SW480 (cell line): ENCODE measurements at places on chromosomes 1 and 21.
A peak's percentile ranks its signal among the peaks of the same experiment; 100 is the strongest.

DNA sequence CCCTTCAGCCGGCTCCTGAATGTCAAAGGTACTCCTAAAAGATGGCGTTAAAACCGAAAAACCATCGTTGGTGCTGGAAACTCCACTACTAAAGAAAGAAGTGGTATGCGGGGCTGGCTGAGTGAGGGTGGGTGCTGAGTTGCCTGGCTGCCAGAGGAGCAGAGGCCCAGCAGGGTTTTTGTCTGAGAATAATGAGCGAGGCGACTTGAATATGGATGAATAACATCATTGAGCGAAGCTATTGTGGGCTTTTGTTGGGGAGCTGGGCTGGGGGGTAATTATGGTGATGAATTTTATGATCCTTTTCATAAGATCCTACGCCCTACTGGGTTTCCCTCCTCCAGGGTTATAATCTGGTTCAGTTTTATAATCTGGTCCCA, 2.0 kb downstream of the PDPN start:
- no peak for DNase-seq

DNA sequence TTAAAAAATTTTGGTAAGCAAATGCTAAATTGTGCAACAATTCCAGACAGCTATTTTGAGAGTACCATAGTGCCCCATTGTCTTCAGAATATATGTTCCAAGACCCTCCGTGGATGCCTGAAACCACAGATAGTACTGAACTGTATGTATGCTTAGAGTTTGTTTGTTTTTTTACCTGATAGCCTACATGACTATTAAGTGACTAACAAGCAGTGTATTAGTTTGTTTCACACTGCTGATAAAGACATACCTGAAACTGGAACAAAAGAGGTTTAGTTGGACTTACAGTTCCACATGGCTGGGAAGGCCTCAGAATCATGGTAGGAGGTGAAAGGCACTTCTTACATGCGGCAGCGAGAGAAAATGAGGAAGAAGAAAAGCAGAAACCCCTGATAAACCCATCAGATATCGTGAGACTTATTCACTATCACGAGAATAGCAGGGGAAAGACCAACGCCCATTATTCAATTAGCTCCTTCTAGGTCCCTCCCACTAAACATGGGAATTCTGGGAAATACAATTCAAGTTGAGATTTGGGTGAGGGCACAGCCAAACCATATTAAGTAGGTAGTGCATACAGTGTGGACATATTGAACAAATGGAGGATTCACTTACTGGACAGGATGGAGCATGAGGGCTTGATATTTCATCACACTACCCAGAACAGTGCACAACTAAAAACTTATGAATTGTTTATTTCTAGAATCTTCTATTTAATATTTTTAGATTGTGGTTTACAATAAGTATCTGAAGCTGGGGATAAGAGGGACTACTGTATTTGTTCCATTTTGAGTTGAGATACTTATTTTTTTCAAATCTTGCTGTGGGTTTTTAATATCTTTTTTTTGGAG, 78.5 kb downstream of the LHX9 start:
- no peak for DNase-seq

- no peak for DNase-seq
These were observed 206.3 kb downstream of the SIPA1L2 start for GRCh38 chr1:232423591-232423990.

GRCh38 chr1:86849756-86850155, 64.2 kb downstream of the SELENOF start:
- no peak for DNase-seq

DNA sequence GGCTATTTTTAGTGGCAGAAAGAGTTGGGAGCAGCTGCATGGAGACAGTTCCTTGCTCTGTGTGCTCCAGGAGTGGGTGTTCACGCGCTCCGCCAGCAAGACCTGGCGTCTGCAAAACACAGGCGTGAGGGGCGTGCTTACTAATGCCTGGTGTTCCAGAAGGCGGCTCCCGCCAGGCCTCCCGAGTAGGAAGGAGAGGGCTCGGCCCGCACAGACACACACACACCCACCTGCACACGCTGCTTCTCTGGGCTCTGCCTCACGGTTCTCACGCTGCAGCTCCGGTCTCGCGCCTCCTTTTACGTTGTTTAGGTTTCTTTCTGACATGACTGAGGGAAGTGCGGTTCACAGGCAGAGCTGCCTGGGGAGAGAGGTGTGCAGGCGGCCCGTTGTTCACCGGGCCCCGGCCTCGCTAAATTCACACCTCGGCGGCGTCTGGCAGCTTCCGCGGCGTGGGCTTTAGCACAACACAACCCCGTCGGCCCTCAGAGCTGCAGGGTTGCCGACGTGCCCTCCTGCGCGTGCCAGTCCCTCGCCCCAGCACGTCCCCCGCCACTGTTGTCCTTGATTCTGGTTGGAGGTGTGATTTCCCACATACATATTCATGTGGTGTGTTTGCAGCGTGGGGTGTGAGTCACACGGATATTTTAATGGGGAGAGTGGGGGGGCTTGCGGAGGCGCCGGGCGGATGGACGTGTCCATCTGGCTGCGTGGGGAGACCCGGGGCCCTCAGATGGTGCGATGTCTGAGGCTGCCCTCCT, 77.0 kb downstream of the SKI start:
- no peak for DNase-seq

GRCh38 chr1:153488731-153489130, 28.3 kb upstream of the S100A7 start:
- DNase-seq, result no peak

GRCh38 chr1:171742577-171742922, 685 bp upstream of the VAMP4 start:
- DNase-seq, result no peak

DNA sequence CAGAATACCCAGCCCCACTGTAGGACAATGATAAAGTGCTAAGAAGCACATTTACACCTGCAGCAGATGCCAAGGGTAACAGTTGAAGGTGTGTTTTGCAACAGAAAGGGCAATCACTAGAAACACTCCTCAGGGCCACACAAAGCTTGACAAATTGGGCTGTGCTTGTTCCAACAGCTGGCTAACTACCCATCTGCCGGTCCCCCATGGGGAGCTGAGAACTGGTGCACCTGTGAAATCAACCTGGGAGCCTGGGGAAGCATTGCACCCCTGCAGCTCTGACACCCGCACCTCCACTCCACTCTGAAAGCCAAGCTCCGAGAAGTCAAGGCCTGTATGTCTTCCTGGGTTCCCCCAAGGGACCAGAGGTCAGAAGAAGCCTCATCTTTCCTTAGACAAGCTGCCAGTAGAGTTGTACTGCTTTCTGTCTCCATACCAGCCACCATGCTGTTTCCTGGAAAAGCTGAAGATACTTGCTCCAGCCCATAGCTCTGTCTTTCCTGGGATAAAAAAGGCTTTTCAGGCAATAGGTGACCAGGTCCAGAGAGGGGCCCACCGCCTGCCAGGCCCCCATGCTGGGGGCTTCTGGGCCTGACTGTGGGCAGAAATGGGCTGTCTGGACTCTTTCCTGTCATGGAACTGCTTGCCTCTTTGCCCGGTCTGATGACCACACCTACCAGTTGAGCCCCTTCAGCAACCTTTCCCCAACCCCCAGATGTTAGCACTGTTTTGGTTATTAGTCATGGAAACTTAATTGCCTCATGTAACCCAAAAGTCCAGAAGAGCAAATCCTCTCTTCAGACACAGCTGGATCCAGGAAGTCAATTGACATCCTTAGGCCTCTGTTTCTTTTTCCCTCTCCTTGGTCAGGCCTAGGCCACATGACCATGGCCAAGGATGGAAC, 93.6 kb downstream of the KIF14 start:
- DNase-seq, result no peak

DNA sequence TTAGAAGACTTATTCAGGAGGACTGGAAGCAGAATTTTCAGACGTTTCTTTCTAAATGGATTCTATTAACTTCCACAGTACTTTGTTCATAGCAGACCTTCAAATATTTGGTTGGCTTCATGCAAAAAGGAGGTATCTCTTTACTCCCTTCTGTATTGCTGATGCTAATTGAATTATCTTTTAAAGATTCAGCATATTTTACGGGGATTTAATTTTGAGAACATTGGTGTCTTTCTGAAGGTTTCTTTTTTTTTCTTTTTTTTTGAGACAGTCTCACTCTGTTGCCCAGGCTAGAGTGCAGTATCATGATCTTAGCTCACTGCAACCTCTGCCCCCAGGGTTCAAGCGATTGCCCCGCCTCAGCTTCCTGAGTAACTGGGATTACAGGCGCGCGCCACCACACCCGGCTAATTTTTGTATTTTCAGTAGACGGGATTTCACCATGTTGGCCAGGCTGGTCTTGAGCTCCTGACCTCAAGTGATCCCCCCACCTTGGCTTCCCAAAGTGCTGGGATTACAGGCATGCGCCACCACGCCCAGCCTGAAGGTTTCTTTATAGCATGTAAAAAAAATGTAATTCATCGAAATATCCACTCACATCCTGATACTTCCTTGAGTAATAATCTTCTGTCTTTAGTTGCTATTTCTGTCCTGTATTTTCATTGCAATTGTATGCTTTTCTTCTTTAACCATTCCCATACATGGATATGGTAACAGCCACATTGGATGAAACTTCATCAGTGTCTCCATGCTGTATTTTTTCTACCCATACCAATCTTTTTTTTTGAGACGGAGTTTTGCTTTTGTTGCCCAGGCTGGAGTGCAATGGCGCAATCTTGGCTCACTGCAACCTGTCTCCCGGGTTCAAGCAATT, 14.5 kb downstream of the CNST start:
- DNase-seq, result no peak

- DNase-seq, result peak; percentile 79
These were observed 892 bp downstream of the TYW3 start for GRCh38 chr1:74733604-74734484.

DNA sequence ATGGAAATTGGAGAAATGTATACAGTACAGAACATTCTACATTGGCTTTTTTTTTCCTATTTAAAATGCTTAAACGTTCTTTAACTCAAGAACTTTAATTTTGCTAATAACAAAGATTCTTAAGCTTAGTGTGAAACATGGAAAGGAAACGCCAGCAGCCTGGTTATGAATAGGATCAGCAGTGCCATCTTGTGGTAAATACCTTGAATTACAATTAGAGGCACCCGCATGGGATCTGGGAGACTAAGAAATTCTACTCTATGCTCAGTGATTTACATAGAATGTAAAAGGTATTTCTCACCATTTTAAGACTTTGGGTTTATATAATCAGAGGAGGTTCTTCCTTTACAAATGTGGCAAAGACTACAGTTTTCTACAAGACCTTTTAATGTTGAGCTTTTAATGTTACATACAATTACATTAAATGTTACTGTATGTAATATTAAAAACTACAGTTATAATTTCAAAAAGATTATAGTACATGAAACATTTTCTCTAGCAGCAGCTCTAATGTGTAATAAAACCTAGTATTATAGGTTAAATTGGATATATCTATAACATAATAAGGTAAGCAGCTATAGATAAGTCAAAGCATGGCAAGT, 32.1 kb upstream of the APOBEC4 start:
- DNase-seq, result peak; percentile 26

DNA sequence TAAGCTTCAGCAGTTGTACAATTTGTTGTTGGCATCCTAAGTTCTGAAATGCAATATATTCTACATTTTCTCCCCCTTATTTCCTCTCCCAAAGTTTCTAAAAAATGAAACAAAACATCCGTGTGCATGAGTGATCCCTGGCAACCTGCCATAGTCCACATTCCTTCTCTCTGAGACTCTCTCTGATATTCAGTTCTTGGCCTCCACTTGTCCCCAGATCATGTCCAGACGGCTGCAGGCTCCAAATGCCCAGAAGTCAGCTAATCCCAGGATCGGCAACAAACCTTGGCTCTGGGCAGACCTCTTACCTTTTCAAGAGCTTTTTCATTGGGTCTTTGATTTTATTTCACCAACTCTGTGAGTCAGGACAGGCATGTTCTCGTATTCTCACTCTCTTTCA, 187.8 kb downstream of the ETS2 start:
- DNase-seq, result no peak

DNA sequence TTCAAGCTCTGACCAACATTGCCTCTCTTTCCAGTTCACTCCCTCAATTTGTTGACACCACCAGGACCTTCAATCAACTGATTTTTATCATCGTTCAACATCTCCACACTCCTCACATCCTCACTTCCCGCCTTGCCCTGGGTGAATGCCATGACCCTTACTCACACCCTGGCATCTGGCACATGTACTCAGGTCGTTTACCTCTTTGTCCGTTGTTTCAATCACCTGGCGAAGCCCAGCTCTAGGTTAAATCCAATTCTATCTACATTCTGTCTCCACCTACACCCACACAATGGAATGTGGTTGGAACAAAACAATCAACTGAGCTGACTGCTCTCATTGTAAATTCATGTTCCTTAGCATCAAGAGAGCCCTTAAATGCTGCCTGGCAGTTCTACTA, 24.2 kb upstream of the TBX15 start:
- peak; percentile 42 for DNase-seq
